Fibroblast of gingiva (primary cell): ENCODE measurements at places on chromosomes 13 and 19.

DNA sequence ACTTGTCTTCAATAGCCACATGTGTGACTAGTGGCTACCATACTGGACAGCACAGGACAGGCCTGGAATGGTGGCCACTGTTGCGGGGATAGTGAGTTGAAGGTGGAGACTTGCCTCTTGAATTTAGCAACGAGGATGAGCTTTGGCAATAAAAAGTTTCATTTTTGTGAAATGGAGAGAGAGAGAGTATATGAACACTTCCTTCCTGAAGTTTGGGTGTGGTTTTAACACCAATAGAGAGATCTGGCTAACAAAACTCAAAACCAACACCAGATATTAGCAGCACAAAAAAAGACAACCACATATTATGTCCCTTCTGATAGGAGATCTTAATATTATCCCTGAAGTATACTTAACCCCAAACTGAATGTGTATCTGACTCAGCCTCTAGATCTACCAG, 6.3 kb upstream of the LRFN3 start:
- no peak for DNase-seq

DNA sequence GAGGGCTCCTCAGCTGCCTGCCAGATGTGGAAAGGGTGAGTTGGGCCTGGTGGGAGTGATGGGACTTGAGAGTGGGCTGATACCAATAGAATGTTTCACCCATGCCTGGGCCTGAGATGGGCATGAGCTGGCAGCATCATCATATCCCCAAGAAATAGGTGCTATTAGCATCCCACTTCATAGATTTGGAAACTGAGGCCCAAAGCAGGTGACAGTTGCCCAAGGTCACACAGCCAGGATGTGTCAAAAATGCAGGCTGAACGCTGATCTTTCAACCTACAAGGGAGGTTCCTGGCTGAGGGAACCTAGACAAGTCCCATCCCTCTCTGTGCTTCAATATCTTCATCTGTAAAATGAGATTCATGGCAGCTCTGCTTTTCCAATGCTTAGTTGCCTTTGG, 4.6 kb downstream of the SYDE1 start:
- DNase-seq: no peak

DNA sequence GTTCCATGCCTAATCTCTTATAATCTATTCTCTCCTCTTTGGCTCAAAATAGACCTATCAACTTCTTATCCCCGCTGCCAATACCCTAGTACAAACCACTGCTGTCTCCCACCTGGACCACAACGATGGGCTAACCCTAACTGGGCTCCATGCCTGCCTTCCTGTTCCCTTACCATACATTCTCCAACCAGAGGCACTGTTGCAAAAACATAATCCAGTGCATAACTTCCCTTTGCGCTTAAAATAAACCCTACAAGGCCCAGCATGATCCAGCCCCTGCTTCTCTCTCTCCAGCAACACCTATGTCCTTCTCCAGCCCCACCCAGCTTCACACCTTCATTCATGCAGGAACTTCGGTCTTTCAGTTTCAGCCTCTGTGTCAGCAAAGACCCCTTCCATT, 27.4 kb upstream of the CEBPA start:
- no peak for DNase-seq

DNA sequence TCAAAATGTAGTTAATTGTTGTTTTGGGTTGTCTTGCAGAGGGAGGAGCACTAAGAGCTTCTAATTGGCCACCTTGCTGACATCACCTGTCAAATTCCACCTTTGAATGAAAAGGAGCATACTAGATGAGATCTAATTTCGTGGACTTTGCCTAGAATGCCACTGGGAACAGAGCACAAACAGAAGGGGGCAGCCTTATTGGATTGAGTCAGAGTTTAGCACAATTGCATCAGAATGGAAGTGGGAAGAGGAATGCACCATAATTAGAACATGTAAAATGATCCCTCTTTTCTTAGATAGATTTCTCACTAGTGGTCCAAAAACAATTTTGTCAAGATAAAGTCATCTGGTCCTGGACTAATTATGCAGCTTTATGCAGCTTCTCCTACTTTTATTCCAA, 1552.2 kb downstream of the PCDH9 start:
- peak; percentile 36 for DNase-seq

GRCh38 chr19:277131-277530, 14.1 kb downstream of the PLPP2 start:
- DNase-seq: no peak

DNA sequence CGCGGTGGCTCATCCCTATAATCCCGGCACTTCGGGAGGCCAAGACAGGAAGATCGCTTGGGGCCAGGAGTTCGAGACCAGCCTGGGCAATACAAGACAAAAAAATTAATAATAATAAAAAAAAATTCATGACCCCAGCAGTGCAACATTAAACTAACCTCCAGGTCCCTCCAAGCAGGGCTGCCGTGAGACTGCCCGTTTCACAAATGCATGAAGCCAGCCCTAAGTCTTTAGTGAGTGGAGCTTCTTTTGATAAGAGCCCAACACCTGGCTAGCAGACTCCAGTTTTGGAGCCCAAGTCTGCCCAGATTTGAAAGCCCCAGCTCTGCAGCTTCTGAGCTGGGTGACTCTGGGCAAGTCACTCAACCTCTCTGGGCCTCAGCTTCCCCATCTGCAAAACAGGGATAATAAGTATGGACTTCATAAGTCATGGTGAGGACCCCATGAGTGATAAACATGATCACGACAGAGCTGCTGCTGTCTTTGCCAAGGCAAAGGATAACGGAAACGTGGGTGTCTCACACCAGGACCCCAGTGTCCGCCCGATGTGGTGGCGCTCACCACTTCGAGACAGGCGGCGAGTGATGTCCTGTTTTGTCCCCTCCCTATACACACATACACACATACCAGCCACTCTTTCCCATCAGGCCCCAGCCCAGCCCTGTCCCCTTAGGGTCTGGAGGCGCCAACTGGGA, 38.4 kb upstream of the NANOS3 start:
- no peak for DNase-seq

DNA sequence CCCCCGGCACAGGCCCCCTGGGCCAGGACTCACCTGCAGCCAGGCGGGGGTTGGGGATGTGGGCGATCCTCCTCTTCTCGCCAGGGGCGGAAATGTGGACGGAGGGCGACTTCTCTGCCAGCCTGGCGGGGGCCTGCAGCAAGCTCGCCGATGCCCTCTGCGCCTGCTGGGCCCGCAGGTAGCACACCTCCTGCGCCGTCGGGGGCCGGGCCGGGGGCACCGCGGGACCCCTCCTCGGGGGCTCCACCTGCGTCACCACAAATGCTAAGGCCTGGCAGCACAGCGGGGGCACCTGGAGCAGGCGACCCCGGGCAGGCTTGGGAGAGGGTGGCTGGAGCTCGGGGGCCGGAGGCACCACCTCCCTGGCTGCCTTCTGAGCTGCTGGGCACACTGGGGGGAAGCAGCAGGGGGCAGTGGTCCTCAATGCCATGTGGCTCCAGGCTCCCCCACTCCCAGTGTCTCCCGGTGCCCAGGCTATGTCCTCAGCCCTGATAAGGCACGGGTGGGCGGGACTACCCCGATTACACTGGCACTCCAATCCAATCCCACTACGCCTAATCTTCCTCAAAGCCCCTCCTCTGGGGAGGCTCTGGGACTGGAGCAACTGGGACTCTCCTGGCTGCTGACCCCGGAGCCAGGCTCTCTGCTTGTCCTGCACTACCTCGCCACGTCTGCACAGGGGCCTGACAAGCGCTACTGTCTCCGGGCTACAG, 11.6 kb upstream of the ATP8B3 start:
- no peak for DNase-seq

- DNase-seq: no peak
Measured at GRCh38 chr13:110689711-110690110, 16.2 kb downstream of the CARS2 start.

GRCh38 chr19:38684078-38684861, 36.8 kb downstream of the ACTN4 start:
- peak; percentile 94 for DNase-seq

DNA sequence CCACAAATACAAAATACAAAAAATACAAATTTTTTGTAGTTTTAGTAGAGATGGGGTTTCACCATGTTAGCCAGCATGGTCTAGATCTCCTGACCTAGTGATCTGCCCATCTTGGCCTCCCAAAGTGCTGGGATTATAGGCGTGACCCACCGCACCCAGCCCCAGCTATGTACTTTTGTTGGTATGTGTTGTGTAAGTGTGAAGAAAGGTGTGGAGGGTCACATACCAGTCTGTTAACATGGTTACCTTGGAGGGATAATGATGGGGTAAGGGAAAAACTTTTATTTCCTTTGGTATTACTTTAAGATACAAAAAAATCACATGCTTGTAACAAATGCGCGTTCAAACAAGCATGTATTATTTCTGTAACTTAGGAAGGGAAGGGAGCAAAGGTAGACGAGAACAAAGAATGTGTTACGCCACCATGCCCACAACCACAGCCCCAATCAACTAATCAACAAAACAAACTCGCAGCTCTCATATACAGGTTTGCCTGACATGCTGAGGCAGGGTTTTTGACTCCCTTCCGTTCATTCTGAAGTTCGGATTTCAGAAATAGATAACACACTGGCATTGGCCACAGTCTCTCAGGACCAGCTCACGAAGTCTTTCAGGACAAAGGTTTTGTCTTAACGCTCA, 13.5 kb upstream of the VWA8 start:
- DNase-seq: no peak

GRCh38 chr13:102968572-102969228, 97.5 kb downstream of the SLC10A2 start:
- DNase-seq: no peak

DNA sequence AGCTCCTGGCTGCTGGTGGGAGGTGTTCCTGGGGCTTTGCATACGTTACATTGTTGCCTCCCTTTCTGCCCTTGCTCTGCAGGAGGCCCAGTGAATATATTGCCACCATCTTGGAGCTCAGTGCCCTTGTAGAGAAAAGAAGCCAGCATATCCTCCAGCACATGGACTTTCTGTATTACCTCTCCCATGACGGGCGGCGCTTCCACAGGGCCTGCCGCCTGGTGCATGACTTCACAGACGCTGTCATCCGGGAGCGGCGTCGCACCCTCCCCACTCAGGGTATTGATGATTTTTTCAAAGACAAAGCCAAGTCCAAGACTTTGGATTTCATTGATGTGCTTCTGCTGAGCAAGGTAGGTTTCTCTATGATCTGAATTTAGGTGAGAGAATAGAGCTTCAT, 10.5 kb downstream of the CYP4F12 start:
- DNase-seq: no peak

DNA sequence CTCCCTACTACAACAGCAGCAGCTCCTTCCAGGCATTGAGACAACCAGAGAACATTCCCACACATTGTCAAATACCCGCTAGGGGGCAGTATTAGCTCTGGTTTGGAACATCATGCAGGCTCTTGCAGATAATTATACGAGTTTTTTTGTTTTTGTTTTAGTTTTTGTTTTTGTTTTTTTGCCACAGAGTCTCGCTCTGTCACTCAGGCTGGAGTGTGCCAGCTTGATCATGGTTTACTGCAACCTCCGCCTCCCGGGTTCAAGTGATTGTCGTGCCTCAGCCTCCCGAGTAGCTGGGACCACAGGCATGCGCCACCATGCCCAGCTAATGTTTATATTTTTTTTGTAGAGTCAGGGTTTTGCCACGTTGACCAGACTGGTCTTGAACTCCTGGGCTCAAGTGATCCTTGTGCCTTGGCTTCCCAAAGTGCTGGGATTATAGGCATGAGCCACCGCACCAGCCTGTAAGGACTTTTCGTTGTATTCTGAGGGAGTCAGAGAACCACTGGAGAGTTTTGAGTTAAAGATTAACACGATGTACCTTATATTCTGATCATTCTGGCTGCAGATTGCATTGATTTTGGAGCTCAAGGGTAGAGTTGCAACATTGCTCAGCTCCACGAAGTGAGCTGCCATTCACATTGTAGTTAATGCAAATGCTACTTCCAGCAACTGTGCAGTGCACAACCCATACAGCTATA, 41.7 kb upstream of the CEACAM20 start:
- DNase-seq: peak; percentile 71

DNA sequence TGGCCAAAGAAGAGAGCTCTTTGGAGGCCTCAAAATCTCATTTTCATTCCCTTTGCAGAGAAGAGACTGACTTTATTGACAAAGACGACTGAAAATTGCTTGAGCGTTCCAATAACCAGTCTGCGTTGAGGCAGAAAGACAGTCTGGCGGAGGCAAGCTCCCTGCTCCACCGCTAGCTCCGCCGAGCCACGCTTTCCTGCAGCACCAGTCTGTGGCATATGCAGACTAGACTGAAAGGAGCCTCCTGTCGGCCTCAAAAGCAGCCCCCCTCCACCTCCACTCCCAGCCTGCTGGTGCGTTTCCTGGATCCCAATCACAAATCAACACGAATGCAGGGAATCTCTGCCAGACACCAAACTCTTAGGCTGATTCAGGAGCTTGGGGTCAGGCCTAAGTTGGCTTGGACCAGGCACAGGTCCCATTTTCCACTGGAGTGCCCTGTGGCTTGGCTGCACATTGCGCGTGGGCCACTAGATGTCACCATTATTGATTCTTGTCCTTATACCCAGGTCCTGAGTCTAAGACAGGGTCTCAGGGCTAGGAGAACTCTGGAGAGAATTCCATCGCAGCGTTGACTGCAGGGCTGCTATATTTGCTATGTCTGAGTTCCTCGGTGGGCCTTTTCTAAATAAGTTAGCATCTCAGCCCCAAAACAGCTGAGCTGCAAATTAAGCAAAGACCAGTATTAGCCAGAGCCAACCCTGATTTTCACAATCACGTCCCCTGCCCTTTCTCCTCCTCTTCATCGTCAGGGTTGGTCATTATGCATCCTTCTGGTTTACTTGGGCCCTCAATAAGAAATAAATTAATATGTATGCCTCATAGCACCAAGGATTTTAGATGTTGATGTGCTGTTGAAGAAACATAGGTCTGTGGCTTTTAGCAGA, 5.2 kb upstream of the ZNF507 start:
- DNase-seq: peak; percentile 51

GRCh38 chr19:1851654-1852580, 3.6 kb upstream of the REXO1 start:
- DNase-seq: no peak

GRCh38 chr13:74978591-74978990, 503.4 kb downstream of the TBC1D4 start:
- no peak for DNase-seq

GRCh38 chr19:33468361-33469170, 53.0 kb downstream of the PEPD start:
- DNase-seq: no peak

- DNase-seq: no peak
Measured at GRCh38 chr13:99894840-99895443, 76.6 kb downstream of the ZIC5 start.
